ENCODE measurements at places on chromosomes 13 and 19.
A peak's percentile ranks its signal among the peaks of the same experiment; 100 is the strongest.

DNA sequence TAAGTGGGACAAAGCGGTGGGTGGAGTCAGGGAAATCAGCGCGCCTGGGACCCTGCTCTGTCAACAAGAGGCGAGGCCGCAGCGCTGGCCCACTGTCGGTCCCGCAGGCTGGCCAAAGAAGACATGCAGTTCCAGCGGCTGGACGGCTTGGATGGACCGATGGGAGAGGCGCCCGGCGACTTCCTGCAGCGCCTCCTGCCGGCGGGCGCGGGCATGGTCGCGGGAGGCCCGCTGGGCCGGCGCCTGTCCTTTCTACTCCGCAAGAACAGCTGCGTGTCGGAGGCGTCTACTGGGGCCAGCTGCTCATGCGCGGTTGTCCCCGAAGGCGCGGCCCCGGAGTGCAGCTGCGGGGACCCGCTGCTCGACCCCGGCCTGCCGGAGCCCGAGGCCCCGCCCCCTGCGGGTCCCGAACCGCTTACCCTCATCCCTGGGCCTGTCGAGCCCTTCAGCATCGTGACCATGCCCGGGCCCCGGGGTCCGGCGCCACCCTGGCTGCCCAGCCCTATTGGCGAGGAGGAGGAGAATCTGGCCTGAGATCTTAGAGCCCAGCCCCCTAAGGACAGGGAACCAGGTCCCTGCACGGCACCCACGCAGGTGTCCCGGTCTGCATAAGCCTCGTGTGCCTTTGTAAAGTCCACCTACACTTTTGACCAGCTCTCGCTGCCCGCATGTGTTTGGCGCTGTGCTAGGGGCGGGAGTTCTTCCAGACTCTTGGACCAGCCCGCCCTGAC lies 6.1 kb downstream of the BEST2 start:
- DNase-seq, result peak; percentile 59

GRCh38 chr19:6509118-6509971 lies 7.2 kb upstream of the TUBB4A start:
- DNase-seq, result no peak

- DNase-seq, result no peak
These were observed 6.6 kb downstream of the EFNB2 start for GRCh38 chr13:106528718-106529414.

GRCh38 chr19:6713773-6714692 lies 6.4 kb downstream of the C3 start:
- no peak for DNase-seq

- DNase-seq, result no peak
These were observed 37.8 kb upstream of the ONECUT3 start for GRCh38 chr19:1715540-1715939.

- DNase-seq, result no peak
These were observed 65.5 kb downstream of the EPSTI1 start for GRCh38 chr13:42926555-42926954.

GRCh38 chr13:32428581-32429432 lies 877 bp upstream of the N4BP2L1 start:
- peak; percentile 22 for DNase-seq

DNA sequence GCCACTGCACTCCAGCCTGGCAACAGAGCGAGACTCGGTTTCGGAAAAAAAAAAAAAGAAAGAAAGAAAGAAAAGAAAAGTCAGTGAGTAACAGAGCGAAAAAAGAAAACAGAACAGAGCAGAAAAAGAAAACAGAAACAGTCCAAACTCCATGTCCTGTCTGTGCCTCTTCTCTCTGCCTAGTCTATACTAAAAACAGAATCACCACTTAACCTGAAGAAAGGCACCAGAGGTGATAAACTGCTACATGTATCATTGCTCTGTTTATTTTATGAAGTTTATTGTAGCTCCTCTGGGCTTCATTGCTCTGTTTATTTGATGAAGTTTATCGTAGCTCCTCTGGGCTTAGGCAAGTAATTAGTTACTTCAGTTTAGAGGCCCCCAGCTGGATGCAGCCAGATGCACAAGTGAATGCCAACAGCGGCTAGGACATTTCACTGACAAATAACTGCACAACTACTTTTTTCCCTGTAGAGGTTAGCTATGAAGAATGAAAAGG lies 39.2 kb downstream of the TBC1D4 start:
- DNase-seq, result no peak

DNA sequence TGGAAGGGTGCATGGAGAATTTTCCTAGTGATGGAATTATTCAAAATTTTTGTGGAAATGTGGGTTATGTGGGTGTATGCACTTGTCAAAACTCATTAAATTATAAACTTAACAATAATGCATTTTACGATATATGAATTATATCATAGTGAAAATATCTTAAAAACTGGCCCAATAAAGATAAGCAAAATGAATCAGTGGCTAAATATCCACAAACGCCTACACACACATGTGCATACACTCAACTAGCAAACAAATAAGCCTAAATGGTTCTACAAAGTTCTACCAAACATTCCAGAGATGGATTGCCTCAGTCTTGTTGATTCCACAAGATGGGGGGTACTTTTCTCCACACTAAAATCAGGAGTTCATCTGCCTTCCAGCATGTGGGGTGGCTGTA lies 349.5 kb downstream of the TSHZ3 start:
- DNase-seq, result no peak

DNA sequence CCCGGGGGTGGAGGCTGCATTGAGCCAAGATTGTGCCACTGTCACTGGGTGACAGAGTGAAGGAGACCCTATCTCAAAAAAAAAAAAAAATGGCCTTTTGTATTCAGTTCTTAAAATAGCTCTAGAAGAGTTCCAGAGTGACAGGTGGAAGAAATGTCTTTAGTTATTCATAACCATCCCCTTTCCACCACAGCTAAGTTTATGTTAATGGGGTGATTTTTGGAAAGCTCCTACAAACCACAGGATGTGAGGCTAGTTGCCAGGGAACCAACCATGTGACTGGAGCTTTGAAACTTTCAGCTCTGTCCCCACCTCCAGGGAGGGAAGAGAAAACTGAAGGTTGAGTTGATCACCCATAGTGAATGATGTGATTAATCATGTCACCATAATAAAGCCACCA lies 6.9 kb downstream of the ZNF490 start:
- peak; percentile 60 for DNase-seq

GRCh38 chr13:25114220-25114619 lies 18.3 kb downstream of the PABPC3 start:
- DNase-seq, result peak; percentile 50

- no peak for DNase-seq
These were observed 20.3 kb downstream of the ZNF420 start for GRCh38 chr19:37098570-37098969.

GRCh38 chr19:15675560-15675959 lies 2.7 kb downstream of the CYP4F12 start:
- no peak for DNase-seq

DNA sequence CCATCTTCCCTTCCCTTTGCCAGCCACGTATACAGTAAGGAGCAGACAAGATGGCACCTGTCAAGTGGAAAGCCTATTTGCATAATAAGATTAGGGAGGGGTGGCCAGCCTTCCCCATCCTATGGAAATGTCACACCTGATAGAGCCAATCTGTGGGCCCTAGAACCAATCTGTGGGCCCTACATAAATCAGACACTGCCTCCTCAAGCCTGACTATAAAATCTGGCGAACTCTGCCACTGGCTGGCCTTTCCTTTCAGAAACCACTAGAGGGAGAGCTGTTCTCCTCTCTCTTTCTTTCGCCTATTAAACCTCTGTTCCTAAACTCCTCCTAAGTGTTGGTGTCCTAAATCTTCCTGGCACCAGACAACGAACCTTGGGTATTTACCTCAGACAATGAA lies 231.5 kb upstream of the KLHL1 start:
- no peak for DNase-seq

- no peak for DNase-seq
These were observed 8.4 kb upstream of the GRAMD1A start for GRCh38 chr19:34991542-34992333.

DNA sequence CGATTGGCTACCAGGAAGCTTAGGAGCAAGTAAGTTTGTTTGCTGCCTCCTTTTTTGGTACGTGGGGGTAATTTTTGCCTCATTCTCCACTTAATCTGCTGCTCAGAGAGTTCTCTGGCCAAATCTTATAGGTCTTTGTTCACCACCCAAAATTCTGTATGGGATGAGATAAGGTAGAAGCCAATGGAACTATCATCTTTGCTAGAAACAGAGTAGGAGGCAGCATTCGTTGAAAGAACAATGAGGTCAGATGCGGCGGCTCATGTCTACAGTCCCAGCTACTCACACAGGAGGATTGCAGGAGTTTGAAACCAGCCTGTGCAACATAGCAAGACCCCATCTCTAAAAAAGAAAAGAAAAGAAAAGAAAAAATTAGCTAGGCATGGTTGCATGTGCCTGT lies 5.0 kb upstream of the DNAAF3 start:
- DNase-seq, result no peak

DNA sequence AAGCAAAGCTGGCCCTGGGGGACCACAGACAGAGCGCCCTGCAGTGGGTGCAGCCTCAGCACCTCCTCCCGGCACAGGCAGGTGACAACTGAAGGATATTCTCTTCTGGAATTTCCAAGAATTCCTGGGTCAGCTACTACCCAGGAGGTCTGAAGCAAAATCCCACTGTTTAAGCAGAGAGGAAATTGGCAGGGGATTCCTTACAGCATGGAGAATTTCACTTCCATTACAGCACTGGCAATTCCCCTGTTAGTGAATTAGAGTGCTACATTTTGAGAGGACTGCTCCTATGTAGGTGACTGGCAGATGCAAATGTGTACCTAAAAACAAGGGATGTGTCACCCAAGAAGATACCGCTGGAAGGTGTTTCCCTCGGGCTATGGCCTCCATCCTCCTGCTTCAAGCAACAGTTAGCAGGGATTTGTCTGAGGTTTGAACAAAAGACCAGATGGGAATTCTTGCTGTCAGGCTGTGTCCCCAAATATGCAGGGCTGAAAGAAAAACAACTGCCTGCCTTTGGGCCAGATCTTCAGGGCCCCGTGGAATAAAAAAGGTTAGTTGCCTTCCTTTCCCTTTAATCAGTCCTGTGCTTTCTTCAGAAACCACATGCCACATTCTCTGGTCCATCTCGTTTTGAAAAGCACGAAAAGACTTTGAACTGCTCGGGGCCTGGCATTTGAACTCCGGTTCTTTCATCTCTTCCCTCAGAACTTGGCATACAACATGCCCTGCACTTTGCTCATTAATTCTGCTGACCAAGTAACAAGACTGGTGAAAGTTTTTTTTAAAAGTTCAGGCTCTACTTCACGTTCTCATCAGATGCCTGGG lies 296.4 kb downstream of the DNAJC15 start:
- DNase-seq, result no peak

DNA sequence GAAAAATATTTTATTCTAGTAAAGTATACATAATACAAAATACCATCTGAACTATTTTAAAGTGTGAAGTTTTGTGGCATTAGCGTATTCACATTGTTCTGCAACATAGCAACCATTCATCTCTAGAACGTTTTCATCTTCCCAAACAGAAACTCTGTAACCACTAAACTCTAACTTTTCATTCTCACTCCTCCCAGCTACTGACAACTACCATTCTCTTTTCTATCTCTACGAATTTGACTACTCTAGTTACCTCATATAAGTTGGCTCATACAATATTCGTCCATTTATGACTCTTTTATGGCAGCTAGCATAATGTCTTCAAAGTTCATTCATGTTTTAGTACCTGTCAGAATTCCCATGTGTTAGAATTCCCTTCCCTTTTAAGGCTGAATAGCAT lies 150.5 kb upstream of the MIR17HG start:
- DNase-seq, result no peak

DNA sequence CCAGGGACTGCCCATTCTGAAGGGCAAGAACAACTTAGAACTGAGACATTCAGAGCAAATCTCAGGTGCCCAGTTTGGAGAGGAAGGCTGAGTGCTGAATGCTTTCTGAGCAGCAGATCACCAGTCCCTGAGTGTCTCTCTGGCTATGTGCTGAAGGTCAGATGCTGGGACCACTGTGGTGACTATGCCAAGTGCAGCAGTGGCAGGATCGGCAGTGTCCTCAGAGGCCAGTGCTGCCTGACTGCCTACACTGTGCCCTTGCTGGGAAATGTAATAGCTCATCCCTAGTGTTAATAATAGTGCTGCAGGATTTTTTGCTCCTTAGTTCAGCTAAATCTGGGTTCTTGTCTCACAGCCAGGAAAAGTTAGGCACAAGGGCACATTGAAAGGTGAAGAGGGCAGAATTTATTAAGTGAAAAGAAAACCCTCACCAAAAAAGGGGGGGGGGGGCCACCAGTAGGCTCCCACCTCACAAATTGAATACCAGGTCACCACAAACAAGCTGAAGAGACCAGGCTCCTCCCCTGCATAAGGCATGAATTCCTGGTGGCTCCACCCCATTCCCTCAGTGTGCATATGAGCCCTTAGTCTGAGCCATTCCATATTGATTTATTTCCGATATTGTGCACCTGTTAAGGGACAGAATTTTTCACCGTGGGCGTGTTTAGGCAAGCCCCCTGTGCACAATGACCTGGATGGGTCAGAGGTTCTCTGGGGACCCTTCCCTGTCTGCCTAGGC lies 18.5 kb downstream of the RFXAP start:
- DNase-seq, result no peak

GRCh38 chr19:50189331-50189730 lies 14.1 kb upstream of the MYH14 start:
- DNase-seq, result no peak

GRCh38 chr19:33905473-33905936 lies 108.8 kb downstream of the KCTD15 start:
- no peak for DNase-seq

DNA sequence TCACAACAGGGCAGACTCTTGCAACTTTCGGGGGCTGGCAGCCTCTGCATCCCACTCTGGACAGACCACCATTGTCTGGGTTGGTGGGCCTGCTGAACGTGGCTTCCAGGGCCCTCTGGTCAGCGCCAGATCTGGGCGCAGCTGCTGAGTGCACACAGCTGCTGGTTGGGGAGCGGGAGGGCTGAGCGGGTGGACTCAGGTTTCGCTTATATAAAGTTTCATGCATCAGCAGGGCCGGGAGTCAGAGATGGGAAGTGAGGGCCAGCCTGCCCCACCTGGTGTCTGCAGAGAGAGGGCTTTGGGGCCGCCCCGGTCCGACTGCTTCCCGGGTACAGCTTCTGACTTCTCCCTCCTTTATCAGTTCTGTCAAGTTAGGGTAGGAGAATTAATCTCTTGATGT lies 6.9 kb downstream of the ARHGEF7 start:
- DNase-seq, result no peak

DNA sequence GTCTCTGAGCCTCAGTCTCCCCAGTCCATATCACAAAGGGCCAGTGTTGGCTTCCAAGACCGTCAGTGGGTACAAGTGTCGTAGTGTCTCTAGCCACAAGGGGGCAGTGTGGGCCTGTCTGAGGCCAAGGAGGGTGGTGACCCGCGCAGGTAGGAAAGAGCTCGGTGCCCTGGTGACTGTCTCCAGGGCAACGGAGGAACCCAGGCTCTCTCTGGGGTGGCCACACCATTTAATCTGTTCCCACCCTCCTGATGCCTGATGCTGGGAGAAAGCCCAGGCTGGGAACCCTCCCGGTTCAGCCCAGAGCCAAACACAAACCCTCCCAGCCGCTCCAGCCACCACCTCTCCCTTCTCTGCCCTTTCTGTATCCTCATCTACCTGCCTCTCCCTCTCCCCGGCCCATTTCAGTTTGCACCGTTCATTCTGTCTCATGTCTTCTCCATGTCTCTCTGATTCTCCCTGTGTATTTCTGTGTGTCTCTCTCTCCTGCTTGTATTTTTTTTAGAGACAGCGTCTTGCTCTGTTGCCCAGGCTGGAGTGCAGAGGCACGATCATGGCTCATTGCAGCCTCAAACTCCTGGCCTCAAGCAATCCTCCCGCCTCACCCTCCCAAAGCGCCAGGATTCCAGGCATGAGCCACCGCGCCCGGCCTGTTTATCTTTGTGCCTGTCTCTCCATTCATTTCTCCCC lies 17.5 kb upstream of the MEIS3 start:
- DNase-seq, result peak; percentile 82

- no peak for DNase-seq
These were observed 17.0 kb downstream of the EPS8L1 start for GRCh38 chr19:55092423-55093318.

GRCh38 chr19:41697198-41697855 lies 9.3 kb upstream of the CEACAM7 start:
- DNase-seq, result no peak
